ENCODE measurements at places on chromosomes 6 and 20.

GRCh38 chr20:20448881-20449280 lies 81.0 kb downstream of the INSM1 start:
- DNase-seq, result no peak

DNA sequence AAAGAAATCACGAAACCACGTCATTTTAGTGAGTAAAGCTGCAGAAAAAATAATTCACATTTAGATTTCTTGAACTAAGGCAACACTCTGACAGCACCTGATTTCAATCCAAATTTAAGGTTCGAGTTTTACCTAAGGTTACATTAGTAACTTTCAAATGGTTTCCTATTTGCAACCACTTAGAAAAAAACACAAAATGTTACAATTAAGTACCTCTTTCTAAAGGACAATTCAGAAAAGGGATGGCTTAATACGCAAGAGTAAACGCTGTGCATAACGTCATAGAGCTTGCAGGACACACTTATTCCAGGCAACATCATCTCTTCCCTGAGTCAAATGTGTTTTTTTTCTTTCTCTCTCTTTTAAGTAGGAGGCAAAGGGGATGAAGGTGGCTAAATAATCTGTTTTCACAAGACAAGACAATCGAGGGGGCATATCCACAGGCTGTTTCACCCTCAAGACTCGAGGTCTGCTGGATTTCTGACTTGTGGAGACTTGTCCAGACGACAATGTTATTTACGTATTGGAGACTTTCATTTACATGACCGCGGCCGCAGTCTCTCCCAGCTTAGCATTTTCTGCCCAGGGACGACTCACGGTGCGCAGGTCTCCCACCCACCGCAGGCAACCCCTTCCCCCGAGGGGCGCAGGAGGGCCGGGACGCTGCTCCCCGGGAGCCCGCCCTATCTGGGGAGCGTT lies 86.0 kb downstream of the SESN1 start:
- DNase-seq, result no peak

GRCh38 chr6:100473182-100473581 lies 8.5 kb upstream of the SIM1 start:
- DNase-seq, result no peak

- DNase-seq, result no peak
Measured at GRCh38 chr6:68726337-68726736, 91.3 kb downstream of the ADGRB3 start.

GRCh38 chr6:2839982-2840748 lies 1.5 kb downstream of the SERPINB1 start:
- no peak for DNase-seq

GRCh38 chr20:64211874-64212658 lies 43.5 kb upstream of the PCMTD2 start:
- DNase-seq, result no peak

- DNase-seq, result no peak
Measured at GRCh38 chr6:66230591-66230990, 523.6 kb upstream of the EYS start.

- peak; percentile 18 for DNase-seq
Measured at GRCh38 chr6:129251669-129252376, 368.9 kb downstream of the LAMA2 start.

DNA sequence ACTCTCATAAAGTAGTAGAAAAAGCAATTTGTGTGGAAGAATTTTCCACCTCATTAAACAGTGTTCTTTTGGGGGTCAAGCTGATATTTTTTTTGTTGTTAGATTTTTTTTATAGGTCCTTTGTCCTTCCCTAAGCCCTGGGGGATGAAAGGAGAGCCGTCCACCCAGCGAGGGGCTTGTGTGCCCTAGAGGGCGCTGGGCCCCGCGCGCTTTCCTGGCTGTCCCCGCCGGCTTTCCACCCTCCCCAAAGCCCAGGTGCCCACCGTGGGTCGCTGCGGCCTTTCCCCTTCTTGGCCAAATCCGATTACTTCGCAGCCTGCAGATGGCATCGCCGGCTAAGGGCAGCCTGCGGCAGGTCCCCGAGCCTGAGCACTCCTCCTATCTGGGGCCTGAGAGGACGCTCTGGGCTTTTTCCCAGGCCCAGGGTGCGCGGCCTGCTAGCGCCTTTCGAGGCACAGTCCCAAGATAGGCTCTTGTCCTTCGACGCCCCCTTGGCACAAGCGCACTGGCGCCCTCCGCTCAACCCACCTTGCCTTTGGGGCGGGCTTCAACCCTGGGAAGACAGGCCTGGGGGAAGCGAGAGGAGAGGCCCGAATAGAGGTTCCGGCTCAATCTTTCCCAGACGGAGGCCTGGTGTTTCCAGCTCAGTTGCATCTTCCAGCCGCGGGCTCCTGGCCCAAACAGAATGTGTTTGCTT lies 33.6 kb downstream of the TFAP2A start:
- no peak for DNase-seq

DNA sequence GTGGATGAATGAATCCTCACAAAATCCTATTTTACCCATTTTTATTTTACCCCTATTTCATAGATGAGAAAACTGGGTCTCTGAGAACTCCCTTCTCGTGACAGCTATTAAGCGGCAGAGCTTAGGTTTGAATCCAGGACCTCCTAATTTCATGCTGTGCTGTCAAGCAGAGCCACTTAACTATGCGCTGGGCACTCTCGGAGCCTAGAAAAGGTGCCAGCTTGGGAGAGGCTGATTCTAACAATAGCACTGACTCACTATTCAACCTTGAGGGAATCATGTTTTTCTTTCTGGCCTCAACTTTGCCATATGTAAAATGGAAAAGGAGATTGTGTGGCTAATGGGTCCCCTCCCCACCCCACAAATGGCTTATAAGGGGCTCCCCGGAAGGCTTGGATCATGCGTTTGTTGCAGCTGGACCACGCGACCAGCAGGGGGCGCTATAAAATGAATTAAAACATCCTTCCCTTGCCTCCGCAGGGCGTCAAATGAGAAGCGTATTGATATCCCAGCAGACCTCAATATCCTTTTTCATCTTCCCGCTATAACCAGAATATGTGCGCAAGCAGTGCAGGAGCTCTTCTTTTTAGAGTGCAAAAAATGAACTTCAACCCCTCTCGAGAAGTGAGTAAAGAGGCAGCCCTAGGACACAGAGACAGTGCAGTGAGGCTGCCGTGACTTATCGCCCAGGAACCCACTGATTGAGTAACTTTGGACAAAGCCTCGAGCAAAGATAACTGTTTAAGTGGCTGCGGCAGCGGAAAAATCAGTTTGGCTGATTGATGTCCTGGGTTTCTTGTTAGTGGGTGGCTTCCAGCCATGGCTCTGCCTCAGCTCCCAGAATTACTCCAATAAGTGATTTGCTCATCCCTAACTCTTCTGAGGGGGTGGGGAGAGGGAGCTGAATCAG lies 12.8 kb upstream of the PDYN start:
- peak; percentile 16 for DNase-seq

DNA sequence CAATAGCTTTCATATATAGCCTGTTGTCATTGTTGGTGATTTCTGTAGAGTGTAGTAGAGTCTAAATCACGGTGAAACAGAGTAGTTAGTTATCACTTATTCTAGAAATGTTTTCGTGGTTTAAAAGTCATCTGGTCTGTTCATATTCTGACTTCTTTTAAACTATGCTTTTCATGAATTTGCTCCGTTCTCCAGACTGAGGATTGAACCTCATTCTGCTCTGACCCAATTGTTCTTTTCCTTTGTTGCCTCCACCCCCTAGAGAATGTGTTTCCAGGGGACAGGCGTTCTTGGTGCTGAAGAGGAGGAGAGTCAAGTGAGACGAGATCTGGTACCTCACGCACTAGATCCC lies 748 bp upstream of the ZNF292 start:
- DNase-seq, result no peak

- no peak for DNase-seq
Measured at GRCh38 chr20:53972179-53972578, 98.2 kb downstream of the BCAS1 start.

DNA sequence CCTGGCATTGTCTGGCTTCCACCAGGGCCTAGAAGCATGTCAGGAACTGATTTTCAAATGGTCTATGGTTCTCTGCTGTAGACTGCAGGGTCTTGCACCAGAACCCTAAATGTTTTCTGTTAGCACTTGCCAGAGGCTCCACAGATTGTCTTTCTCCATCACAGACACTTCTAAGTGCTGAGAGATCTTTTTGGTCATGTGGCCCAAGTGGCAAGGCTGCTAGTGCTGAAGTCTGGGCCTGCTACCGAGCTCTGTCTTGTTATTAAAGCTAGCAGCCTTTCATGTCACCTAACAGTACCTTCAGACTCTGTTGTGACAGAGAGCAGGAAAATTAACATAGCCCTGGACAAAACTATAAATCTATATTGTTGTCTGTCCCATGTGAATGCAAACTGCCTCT lies 120.7 kb upstream of the BACH2 start:
- DNase-seq, result no peak

DNA sequence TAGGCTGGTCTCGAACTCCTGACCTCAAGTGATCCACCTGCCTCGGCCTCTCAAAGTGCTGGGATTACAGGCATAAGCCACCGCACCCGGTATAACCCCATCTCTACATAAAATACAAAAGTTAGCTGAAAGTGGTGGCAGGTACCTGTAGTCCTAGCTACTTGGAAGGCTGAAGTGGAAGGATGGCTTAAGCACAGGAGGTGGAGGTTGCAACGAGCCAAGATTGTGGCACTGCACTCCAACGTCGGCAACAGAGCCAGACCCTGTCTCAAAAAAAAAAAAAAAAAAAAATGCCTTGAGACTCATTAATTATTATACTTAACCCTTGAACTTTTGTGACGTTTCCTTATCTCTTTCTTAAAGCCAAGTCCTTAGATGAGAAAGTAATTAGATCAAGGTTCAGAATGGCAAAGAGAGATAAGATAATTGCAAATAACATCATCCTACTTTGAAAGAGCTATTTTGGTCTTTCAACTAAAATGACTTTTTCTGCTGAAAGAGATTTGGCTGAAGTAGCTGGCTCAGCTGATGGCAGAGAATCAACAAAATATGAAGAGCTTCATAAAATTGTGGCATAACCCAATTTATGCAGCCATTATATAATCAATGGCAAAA lies 4.7 kb upstream of the SHLD1 start:
- DNase-seq, result no peak

GRCh38 chr6:16844183-16844582 lies 82.9 kb upstream of the ATXN1 start:
- DNase-seq, result no peak

- no peak for DNase-seq
Measured at GRCh38 chr6:116945809-116946208, 68.8 kb downstream of the RFX6 start.

- no peak for DNase-seq
Measured at GRCh38 chr20:63435552-63435951, 36.9 kb downstream of the KCNQ2 start.

DNA sequence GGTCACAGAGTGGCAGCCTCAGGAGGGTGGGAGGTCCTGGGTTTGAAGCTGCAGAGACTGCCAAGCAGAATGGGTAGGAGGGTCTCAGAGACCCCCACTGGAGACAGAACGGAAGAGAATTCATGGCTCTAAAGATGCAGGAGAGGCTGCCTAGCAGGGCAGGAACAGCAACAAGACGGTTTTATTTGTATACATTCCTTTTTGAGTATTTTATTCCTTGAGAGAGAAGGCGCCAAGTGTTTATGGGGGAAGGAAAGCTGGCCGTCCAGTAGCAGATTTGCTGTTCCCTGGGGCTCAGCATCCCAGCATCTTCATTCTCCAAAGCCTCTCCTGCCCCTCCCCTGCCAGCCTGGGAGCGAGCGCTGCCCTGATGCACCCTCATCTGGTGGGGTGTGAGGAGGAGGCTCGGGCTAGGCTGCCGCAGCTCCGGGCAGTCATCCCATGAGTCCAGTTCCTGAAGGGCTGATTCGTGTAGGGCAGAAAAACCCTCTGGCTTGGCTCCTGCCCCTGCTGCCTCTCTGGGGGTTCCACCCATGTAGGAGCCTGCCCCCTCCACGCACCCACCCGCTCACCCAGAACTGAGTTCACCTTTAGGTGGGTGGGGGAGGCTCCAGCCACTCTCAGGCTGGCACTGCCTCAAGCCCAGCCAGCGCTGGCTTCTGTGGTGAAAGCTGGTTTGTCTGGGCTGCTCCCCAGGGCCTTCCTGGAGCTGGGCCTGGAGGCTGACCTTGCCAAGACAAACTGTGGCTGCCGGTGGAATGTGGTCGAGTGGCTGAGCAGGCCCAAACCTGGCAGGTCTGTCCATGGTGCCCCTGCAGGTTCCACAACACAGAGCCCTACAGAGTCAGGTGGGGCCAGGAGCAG lies 32.4 kb downstream of the CPXM1 start:
- no peak for DNase-seq

DNA sequence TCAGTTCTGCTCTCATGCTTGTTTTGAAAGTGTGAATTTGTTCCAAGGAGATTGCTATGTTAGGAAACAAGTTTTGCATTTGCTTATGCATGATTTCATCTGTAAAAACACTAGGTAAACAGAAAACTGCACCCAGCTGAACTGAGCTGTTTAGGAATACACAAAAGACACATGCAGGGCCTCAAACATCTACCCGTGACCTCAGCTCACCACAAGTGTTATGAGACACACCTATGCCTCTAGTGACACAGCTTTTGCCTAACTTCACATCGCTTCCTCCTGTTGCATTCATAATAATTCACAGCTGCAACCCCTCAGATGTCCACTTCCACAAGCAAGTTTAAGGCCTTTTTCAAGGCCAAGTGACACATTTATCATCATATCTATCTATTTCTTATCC lies 98.0 kb upstream of the SLC24A3 start:
- no peak for DNase-seq

DNA sequence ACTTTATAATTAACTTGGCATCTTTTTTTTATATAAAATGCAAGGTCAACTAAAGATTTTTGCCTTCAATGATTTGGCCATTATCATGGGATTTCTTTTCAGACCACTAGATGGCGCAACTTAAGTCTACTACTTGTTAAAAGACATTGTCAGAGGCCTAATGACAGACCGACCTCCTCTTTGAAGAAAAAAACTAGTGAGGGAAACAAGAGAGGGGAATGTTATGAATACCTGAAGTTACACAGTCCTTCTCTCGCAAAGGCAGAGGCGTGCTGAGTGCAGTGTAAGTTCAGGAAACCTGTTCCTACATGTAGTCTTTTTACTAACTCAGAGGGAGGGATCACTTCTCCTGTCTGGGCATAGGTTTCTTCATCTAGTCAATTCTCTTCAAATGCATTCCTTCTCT lies 9.3 kb downstream of the TRAPPC3L start:
- no peak for DNase-seq

GRCh38 chr6:49664817-49665216 lies 28.2 kb upstream of the RHAG start:
- no peak for DNase-seq

DNA sequence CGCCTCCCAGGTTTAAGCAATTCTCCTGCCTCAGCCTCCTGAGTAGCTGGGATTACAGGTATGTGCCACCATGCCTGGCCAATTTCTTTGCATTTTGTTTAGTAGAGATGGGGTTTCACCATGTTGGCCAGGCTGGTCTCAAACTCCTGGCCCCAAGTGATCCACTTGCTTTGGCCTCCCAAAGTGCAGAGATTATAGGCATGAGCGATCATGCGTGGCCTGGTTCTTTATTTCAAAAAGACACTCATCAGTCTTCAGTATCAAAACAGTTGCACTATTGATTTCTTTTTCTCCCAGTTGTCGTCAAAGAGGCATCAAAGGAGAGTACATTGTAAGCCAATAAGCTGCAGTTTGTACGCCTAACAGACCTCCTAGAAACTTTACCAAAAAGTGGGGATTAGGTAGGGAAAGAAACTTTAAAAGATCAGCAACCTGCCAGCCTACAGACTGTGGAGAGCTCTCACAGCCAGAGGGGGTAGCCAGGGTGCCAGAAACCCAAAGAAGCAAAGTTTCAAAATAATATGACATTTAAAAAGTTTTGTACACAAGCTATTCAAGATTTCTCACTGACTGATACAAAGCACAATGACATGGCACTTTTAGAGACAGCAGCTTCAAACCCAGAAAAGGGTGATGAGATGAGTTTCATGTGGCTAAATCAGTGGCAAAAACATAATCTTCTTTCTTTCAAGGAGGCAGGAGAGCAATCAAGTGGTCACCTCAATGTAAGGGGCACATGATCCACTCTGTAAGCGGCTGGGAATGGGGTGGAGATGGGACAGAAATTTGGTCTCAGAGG lies 83.0 kb upstream of the RALY start:
- DNase-seq, result no peak
